H54 (cell line): ENCODE measurements at places on chromosomes 3 and 15.

DNA sequence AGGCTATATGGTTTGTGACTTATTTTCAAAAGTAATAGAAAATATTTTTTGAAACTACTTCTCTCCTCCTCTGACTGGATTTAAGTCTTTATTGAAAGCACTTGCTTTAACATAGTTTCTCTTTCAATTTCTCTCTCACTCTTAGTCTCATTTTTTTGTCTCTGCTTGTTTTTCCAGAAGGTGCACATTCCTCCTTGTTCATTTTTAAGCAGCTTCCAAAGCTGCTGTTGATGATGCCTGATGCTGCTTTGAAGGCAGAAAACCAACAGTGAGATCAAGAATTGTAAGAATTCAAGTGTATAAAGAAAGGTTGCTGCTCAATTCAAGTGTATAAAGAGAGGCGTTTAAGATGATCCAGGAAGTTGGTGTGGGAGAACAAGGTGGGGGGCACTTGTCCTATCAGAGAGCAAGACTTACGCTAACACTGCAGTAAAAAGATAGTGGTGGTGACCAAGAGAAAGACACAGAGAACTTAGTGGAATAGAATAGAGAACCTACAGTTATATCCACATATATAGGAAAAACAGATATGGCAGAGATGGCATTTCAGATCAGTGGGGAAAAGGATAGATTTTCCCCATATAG, 12.1 kb downstream of the NR2C2 start:
- no peak for DNase-seq

GRCh38 chr15:65304381-65305149, at the start of gene RNU5B-1:
Gene RNU5B-1, plus strand, starts transcription at chr15:65304677.
- no peak for DNase-seq

GRCh38 chr3:120418866-120419490, 31.8 kb downstream of the FSTL1 start:
- DNase-seq: no peak

DNA sequence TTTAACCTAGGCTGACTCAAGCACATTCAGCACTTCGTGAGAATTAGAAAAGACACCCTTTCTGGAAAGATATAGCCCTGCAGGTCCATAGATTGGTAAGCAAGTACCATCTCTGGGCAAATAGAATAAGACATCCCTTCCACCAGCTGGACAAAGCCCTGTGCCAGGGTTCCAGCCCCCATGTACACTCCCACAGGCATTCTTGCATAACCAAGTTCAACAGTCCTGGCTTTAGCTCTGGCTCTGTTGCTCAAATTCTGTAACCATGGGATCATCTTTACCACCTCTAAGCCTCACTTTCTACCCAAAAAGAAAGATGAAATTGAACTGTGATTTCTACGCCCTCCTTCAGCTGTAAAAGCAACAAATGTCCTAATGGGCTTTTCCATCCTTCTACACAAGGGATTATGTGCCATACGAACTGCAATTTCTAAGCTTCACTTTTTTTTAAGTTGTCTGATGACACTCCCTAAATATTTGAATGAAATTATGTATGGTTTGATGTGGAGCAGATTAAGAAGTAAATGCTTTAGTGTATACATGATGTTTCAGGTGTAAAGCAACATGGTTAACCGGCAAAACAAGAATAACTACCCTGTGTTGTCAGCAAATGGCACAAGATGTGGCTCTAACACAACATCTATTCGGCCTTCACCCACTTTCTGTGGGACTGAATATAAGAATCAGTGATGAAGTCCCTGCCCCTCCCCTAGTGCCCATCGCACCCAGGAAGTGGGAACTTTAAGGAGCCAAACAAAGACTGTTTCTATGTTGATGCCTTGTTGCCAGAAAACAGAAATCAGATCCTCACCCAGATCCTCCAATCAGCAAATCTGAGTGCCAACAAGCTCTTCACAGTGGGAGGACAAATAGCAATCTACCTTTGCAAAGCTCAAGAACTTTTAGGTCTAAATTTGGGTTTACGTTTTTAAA, 165.7 kb downstream of the P3H2 start:
- DNase-seq: no peak

DNA sequence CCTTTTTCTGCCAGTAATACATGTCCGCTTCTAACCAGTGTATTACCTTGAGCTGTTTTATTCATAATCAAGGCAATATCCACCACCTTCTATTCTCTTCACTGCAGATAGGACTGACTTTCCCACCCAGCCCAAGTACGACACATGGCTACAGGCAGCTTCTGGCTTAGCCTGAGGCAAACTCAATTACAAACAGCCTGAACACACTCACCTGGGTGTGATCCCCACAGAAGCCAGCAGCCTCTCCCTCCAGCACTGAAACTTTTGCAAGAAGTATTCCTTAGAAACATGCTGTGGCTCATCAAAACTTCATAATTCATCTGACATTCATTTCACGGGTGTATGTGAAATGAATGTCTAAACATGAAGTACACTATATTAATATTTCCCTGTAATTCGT, 13.5 kb upstream of the KCNMB3 start:
- DNase-seq: no peak

DNA sequence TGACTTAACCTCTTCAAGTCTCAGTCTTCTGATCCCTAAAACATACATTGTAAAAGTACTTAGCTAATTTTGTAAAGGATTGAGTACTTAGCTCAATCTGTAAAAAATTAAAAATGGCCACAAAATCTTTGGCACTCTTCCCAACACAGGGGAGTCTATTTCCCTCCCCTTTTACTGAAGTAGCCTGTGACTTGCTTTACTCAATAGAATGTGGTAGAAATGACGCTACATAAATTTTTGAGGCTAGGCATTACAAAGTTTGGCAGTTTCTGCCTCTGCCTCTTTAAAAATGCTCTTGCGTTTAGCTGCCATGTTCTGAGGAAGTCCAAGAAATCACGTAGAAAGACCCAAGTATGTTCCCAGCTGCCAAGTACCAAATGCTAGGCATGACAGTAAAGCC, 80.2 kb downstream of the CBLB start:
- DNase-seq: no peak

DNA sequence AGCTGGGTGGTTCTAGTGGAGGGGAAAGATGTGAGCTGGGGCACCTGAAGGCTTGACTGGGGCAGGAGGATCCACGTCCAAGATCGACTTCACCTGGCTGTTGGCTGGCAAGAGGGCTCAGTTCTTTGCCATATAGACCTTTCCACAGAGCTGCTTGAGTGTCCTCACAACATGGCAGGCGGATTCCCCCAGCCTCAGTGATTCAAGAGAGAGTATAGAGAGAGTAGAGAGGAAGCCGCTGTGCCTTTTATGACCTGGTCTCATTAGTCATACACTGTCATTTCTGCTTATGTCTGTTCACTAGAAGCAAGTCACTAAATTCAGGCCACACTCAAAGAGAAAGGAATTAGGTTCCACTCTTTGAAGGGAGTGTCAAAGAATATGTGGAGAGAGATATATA, 101.6 kb downstream of the APBA2 start:
- no peak for DNase-seq
